ENCODE measurements at places on chromosomes 2 and 18. TPM values are rescaled to one million over a fixed set of nuclear protein-coding genes. Genes with fewer than 3 reads are reported as not detected.
A peak's percentile ranks its signal among the peaks of the same experiment; 100 is the strongest.

DNA sequence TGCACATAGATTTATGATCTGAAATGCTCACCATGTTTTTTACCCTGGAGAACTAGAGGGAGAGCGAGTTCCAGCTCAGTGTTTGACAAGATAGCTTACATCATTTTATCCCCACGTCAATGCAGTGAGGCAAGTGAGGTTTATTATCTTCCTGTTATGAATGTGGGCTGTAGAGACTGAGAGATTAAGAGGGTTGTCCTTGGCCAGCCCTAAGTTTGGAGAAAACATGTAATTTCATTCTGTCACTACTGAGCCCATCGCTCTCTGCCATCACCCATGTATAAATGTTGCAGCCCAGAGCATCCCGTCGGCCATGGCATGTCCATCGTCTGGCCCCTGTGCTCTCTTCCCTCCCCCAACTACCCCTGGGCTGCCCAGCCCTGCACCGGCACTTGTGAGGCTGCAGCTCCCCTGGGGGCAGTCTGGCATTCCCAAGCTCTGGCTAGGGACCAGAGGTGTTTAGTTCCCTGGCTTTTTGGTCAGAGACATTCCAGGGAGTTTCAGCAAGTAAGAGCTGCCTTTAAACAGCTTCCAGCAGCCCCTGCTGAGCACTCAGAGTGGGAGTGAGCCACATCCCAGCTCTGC is 136.7 kb downstream of the ANTXR1 start:
- no peak for DNase-seq

- no peak for DNase-seq
Observed at GRCh38 chr2:108940156-108940555, 48.9 kb downstream of the EDAR start.

Gene KCNS3
- 8.8 TPM for total RNA-seq

DNA sequence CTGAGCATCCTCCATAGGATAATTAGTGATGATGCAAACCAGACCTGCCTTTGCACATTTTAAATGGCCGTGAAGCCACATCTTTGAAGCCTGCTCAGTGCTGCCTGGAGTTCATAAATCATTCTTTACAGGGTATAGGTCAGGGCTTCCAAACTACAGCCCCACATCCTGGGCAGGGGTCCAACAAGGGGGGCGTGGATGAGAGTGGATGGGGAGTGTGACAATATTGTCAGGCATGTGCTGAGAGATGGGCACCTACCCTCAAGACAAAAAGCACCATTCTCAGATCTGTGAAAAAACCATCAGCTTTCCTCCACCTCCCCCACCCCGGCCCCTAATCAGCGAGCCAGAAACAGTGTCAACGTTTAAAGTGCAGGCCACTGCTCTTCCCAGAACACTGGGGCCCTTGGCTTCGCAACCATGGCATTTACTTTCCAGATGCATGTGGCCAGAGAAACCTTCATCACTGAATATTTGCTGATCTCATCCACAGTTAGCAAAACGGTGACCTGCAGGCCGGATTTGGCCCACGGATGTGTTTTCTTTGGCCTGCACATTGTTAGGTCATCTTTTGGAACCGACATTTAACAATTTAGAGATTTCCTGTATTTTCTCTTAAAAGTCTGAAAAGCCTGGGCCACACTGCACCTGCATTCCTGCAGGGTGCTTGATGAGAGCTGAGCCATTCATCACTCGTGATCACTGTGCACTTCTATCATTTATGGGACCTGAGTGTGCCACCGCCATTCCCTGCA is 130.7 kb downstream of the ANKRD44 start:
- peak; percentile 81 for DNase-seq

Gene TWIST2
- total RNA-seq: 49.9 TPM

Gene ARID5A
- 4.1 TPM for total RNA-seq

Gene ACKR3
- not detected for total RNA-seq

Gene REG1B
- not detected for total RNA-seq

DNA sequence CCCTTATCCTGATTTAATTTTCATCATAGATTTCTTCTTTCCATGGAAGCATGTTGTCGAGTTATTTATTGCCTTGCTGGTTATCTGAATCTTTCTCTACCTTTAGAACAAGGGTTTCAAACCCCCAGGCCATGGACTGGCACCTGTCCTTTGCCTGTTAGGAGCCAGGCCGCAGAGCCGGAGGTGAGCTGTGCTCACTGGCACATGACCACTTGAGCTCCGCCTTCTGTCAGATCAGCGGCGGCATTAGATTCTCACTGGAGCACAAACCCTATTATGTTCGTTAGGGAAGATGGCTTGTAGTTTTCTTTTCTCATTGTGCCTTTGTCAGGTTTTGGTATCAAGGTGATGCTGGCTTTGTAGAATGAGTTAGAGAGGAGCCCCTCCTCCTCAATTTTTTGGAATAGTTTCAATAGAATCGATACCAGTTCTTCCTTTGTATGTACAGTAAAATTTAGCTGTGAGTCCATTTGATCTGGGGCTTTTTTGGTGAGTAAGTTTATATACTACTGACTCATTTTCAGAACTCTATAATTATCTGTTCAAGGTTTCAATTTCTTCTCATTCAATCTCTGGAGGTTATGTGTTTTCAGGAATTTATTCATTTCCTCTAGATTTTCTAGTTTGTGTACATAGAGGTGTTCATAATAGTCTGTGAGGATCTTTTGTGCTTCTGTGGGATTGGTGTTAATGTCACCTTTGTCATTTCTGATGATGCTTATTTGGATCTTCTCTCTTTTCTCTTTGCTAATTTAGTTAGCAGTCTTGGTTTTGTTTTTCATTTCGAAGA is 668.0 kb upstream of the FAM98A start:
- no peak for DNase-seq

- peak; percentile 92 for DNase-seq
Observed at GRCh38 chr2:240387669-240388358, 47.6 kb upstream of the GPC1 start.

Gene STARD7
- total RNA-seq: 153 TPM

DNA sequence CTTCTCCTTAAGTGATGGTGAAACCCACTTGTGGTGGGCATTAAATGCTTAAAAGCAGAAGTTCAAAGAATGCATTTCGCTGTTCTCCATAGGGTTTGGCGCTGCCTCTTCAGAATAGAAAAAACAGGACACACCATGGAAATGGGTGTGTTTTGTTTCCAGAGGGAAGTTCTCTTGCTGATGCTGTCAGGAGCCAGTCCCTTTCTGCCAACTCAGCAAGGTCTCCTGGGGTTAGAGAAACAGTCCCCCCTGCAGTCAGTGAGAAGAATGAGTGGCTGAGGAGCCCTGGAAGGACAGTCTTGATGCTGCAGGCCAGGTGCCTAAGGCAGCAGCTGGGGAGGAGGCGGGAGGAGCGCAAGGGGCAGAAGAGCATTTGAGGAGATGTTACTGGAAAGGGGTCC is 37.8 kb upstream of the ASAP2 start:
- no peak for DNase-seq

DNA sequence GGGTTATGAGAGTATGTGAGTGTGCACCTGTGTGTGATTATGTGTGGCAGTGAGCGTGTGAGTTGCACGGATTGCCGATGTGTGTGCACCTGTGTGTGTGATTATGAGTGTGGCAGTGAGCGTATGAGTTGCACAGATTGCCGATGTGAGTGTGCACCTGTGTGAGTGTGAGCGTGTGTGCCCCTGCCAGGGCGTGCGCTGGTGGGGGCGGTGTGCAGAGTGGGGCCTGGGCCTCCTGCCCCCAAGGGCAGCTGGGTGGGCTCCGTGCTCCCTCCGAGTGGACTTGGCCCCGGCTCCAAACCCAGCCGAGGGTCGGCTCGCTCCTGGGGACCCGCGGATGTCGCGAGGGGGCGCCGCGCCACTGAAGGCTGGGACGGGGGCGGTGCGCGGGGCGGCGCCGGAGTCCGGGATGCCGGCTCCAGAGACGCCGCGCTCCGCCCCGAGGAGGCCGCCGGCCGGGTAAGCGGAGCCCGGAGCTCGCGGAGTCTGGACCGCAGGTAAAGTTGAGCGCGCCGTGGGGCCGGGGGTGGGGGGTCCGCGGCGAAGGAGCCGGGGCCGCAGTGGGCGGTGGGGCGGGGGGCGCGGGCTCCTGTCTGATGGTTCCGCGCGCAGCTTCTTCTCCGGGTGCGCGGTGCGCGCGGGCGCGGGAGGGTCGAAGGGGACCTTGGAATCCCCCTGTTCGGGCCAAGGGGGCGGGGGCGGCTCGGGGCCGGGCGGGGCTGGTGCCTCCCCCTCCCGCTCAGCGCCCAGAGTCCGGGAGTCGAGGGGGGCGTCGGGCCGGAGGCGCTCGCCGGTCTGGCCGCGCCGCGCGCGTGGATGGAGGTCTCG is at the start of gene KCNG2:
Gene KCNG2, plus strand, starts transcription at position 421 of the 828 bp plus-strand sequence. CDS start 65,730 bp downstream, outside the sequence.
- no peak for DNase-seq

GRCh38 chr18:12911025-12911928 is 27.2 kb upstream of the PTPN2 start:
- no peak for DNase-seq

- no peak for DNase-seq
Observed at GRCh38 chr2:99340669-99341236, 3.6 kb downstream of the EIF5B start.

Gene CIB4
- not detected for total RNA-seq

Gene MYO5B
- 16.2 TPM for total RNA-seq

DNA sequence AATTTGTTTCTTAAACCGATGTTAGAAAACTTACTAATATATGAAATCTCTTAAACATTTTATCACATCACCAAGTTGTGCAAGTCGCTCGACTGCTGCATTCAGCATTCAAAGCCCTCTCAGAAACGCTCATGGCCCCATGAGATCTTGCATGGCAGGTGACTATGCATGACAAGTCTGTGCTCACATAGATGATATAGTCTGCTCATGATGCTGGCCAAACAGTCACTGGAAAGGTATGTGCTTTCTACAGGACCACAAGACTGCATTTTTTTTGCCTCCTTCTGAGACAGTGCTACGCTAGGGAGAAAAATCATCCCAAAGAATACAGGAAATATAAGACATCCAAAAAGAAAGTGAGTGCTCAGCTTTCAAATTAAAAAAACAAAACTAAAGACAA is 98.3 kb upstream of the ZBTB14 start:
- DNase-seq: peak; percentile 59

Gene APLF
- total RNA-seq: 0.58 TPM

- DNase-seq: no peak
Observed at GRCh38 chr2:66489436-66489835, 54.5 kb downstream of the MEIS1 start.

DNA sequence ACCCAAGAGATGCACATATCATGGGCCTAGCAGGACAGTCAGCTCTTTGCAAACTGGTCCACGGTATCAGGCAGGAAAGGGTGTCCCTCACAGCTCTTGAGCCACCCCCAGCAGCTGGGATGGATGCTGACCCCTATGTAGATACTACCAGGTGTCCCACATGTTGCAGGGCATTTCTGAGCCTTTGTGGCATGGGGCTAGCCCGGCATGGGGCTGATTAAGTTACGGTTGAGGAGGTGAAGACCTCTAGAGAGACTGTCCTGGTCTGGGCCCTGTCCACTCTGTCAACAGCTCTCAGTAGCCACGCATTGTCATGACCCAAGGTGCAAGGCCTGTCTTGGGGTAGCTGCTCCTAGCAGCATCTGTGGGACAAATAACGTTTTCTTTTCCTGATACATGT is 6.7 kb downstream of the LDLRAD4 start:
- DNase-seq: no peak

Gene EPG5
- total RNA-seq: 12.7 TPM
